HAP-1 (cell line): ENCODE measurements at places on chromosomes 11 and 22.

DNA sequence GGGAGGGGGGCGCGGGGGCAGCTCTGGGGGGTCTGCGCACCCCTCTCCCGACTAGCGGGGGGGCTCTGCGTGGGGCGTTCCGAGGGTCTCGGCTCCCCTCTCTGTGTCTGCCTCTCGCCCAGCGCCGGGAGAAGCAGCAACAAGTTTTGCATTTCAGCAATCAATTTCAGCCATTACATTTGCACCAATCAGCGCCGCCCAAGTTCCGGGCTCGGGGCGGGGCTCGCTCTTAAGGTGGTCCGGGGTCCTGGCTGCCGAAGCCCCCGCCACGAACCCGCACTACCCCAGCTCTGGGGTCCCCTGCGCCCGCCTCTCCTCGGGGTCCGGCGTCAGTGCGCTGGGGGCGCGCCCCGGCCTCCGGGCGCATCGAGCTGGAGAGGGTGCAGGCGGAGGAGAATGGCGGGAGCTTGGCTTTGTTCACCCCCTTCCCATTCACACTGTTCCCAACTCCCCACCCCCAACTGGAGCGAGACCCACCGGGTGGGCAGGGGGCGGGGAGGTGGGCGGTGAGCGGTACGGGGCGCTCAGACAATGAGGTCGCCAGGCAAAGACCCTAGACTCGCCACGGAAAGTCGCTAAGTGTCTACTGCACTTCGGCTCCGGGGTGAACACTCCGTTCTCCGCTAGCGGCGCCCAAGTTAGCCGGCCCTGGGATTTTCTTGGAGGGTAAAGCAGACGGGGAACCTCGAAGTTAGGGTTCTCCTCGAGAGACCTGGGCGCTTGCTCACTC, at the start of gene MN1:
Gene MN1 (minus strand): TSS at position 141 of the 730 bp plus-strand sequence. CDS start 1,213 bp downstream, outside the sequence.
- peak; percentile 78 for DNase-seq

- DNase-seq: no peak
Observed at GRCh38 chr22:45059296-45059695, 49.5 kb upstream of the PHF21B start.

DNA sequence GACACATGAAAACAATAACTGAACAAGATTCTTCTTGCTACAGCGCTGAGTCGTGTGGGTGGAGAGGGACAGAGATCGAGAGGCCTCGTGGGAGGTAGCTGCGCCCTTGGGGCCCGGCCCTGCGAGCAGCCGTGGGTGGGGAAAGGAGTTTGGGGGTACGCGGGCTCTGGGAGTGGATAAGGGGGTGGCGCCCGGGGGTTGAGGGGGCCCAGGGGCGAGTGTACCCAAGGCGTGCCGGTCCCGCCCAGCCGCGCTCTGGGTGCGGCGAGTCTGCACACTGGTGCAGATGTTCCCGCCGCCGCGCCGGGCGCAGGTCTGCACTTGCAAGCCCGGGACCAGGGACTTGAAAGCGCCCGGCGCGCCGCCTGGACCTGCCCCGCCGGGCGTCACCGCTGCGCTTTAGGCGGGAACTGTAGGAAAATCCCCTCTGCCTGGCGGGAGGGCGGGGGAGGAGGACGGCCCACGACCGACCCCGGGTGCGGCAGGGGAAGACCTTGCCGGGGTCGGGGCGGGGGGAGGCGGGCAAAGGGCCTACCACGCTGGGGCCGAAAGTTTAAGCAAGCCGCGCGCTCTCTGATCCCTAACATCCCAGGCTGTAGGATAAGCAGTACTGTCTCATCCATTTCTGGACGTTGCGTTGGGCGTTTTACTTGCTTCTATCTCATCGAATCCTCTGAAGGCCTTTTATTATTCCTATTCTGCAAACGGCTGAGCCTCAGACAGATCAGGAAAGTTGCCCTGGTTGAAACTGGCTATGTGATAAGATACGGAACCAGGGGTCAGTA, 1.4 kb upstream of the KREMEN1 start:
- DNase-seq: peak; percentile 47

DNA sequence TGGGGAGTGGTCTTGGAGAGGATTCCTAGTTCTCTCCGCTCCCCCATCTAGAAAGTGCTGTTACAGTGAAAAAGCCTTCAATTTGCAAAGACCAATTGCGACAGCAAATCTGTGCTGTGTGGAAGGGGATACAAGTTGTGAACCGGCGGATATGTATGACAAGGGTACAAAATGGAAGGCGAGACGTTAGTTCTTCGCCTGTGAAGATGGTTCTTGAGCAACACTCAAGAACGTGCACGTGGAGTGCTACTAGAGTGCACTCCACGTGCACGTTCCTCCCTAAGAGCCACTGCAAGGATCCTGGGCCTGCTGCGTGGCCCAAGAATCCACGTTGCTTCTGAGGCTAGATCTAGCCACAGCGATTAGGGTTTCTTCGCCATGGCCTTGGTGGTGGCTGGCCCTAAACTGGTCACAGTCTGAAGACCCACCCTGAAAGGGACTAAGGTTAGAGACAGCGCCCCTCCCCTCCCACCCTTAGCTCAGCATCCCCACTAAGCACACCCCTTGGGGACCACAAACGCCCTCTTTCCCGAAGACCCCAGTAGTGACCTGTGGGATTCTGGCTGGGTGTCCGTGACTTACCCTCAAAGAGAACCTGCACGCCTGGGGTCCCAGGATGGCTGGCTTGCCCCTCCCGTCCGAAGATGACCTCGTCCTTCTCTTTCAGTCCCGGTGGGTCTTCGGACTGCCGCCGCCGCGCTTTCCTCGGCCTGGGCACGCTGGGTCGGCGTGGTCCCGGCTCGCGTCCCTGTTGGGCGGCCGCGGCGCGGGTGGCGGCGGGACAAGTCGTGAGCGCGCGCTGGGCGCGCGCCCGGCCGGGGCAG, 519 bp upstream of the PDE3B start:
- DNase-seq: no peak

- DNase-seq: no peak
Observed at GRCh38 chr11:43576803-43577521, 103.6 kb upstream of the HSD17B12 start.

DNA sequence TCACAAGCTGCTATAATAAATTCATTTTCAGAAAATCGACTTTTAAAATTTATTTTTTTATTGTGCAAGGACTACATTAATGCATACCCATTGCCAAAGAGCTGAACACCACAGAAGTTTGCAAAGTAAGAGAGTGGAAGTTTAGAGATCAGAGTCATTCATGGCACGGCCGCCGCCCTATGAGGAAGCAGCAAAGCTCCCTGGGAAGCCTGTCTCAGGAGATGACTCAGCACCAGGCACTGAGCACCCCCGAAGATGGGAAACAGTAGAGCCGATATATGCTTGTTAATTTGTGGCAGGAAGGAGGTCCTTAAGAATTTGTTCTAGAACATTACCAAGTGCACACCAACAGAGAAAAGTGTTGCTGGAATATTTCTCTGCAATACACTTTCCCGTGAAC, 693.7 kb downstream of the OPCML start:
- no peak for DNase-seq

DNA sequence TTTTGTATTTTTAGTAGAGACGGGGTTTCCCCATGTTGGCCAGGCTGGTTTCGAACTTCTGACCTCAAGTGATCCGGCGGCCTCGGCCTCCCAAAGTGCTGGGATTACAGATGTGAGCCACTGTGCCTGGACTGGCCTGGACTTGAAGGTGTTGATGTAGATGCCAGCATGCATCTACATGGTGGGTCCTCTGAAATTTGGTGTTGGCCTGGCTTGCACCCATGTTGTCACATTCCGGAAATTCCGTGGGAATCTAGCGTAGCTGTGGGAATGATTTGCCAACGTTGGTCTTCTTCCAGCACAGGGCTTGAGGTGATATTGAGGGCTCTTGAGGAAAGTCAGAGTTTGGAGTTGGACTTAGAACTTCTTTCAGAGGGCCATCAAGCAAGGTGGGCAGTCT, 6.5 kb downstream of the PACS1 start:
- no peak for DNase-seq

- DNase-seq: no peak
Observed at GRCh38 chr11:66292543-66293332, 1.0 kb downstream of the TMEM151A start.

GRCh38 chr11:131592734-131593133, 222.3 kb downstream of the NTM start:
- DNase-seq: no peak

DNA sequence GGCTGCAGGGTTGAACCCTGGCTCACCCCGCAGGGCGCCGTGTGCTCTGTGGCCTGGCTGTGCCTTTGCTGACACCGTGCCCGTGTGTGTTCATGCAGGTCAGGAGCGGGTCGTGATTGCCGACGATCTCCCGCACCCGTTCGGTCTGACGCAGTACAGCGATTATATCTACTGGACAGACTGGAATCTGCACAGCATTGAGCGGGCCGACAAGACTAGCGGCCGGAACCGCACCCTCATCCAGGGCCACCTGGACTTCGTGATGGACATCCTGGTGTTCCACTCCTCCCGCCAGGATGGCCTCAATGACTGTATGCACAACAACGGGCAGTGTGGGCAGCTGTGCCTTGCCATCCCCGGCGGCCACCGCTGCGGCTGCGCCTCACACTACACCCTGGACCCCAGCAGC, 47.0 kb upstream of the PPP6R3 start:
- DNase-seq: no peak

GRCh38 chr11:64444838-64445441, 86.0 kb downstream of the RPS6KA4 start:
- DNase-seq: no peak

DNA sequence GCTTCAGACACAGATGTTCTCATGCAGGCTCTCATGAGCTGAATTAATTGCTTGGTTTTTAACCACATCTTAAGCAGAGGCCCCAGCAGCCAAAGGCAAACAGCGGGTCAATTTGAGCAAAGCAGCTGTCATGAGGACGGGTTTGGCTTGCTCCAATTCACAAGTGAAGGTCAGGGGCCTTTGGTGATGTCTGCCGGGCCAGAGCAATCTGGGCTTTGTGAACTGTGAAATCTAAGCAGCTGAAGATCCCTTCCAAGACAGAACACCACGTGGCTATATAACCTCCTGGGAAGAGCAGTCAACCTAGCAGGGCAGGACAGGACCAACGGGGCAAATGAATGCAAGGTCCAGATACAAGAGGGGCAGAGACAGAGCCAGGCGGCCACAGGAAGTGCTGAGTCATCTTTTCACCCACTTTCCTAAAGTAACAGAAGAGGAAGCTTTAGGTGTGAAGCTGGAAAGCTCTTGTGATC, 187.3 kb upstream of the B3GAT1 start:
- DNase-seq: no peak

GRCh38 chr11:128052912-128053641, 534.3 kb downstream of the ETS1 start:
- no peak for DNase-seq

GRCh38 chr11:80297858-80298632, 857.2 kb upstream of the TENM4 start:
- no peak for DNase-seq

DNA sequence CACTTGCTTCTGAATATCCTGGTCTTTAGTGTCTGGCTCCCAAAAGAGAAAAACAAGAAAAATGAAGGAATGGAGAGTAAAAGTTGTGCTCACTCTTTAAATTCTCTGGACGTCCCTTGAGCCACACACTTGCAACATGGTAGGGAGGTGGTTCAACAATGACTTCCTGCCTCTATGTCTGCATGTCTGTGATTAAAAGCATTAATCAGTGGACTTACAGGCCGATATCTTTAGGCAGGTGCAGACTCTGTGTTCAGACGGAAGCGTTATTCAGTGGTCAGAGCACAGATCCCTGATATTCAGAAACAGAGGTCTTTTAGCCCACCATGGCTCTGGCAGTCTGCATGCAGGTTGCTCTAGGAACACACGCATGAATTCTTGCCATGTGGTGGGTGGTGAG, 1920.0 kb upstream of the RAG2 start:
- no peak for DNase-seq

GRCh38 chr11:110123003-110123402, 29.8 kb downstream of the ZC3H12C start:
- no peak for DNase-seq
